SW 1271 (cell line): ENCODE measurements at places on chromosomes 6 and 20.

DNA sequence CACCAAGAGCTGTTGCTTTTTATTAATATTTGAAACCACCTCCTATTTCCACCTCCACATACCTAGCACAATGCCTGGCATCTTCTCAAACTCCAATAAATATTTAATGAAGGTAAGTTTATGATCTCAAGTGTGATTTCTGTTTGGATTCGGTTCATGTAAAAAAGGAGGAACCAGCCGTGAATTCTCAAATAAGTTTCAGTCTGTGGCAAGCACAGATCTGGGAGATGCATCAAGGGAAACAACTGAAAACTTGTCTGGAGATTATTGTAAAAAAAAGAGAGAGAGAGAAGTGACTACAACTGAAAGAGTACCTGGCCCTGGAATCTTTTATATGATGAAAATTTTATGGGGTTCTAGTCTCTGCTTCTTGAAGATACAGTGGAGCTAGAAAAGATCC, 52.8 kb upstream of the PNRC1 start:
- DNase-seq, result no peak

DNA sequence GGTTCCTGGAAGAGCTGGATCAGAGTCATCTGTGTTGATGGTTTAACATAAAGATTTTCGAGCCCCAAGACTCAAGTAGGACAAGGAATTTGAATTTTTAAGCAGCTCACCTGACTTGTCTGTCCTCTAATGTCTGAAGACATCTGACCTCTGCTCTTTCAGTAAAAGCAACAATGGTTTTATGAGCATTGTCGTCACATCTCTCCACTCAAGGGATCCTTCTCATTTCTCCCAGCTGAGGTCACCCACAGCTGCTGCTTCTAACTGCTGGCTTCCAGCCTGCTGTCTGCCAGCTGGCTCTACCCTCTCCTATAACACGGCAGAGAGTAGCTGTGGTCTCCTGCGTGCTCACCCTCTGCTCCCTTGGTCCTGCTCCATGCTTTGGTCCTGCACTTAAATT, 24.7 kb upstream of the HDAC2 start:
- peak; percentile 92 for DNase-seq

DNA sequence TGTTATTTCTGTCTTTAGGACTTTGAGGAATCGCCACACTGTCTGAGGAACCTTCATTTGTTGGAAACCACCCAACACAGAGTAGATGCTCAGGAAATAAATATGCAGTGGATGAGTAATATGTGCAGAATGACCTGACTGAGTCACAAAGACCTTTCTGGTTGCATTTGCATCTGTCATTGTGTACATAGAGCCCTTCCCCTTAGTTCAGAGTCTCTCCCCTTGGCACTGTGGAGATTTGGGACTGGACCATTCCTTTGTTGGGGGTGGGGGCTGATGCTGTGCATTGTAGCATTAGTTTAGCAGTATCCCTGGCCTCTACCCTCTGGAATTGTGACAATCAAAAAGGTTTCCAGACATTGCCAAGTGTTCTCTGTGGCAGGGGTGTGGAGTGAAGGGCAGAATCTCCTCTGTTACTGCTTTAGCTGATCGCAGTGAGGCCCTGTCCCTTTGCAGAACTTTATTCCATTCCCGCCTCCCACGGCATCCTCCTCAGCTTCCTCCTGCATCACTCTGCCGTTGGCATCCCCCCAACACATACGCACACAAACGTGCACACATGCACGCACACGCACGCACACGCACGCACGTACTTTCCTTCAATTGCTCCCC, 64.5 kb downstream of the EYA2 start:
- DNase-seq, result peak; percentile 75

GRCh38 chr6:164195278-164195941, 780.9 kb downstream of the QKI start:
- no peak for DNase-seq

- DNase-seq, result no peak
Observed at GRCh38 chr6:39520411-39520810, 197.9 kb upstream of the KCNK16 start.

DNA sequence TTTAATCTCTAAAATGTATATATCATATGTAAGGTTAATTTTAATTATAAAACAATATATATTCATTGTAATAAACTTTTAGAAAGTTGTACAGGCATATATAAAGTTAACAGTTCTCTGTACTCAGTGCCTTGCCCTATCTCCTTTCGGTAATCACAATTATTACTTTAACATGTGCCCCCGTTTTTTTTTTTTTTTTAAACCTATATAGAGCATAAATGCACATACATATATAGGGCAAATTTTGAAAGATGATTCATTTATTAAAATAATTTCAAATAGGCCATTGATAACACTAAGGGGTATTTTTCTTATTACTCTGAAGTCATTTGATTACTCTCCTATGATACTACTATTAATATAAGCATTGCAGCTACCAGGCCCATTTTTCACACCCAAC, 1.9 kb downstream of the ASF1A start:
- no peak for DNase-seq

DNA sequence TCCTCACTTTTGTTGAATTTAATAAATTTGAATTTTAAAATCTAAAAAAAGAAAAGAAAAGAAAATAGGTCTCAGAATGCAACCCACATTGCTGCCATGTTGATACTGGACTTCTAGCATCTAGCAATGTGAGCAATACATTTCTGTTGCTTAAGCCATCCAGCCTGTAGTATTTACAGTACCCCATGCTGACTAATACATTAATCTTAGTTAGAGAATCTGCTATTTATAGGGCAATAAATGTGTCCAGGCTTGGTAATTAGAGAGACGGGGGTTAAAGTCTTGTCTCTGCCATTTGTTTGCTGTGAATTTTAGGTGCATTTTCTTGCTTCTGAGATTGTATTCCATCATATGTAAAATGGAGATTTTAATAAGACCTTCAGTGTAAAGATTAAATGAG, 471.3 kb downstream of the DHX35 start:
- DNase-seq, result no peak

DNA sequence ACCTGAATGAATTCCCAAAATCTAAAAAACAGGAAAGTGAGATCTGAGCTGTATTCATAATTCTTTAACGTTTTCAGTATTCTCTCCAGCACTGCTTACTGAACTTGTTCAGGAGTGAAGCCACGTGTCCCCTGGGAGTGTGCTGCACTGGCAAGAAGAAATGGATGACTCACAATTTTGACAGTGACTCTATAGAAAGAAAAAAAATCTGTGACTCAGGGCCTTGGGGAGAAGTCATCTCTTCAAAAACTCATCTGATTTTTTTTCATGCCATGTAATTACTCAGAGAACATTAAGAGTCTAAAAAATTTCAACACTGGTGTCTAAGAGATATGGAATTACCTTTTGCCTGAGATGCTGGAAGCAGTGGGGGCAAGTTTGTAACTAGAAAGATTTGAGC, 39.7 kb downstream of the ANKEF1 start:
- DNase-seq, result peak; percentile 84

GRCh38 chr6:134316733-134317431, 1.0 kb downstream of the SGK1 start:
- no peak for DNase-seq

GRCh38 chr20:9590189-9590588, 75.8 kb downstream of the LAMP5 start:
- DNase-seq, result no peak

DNA sequence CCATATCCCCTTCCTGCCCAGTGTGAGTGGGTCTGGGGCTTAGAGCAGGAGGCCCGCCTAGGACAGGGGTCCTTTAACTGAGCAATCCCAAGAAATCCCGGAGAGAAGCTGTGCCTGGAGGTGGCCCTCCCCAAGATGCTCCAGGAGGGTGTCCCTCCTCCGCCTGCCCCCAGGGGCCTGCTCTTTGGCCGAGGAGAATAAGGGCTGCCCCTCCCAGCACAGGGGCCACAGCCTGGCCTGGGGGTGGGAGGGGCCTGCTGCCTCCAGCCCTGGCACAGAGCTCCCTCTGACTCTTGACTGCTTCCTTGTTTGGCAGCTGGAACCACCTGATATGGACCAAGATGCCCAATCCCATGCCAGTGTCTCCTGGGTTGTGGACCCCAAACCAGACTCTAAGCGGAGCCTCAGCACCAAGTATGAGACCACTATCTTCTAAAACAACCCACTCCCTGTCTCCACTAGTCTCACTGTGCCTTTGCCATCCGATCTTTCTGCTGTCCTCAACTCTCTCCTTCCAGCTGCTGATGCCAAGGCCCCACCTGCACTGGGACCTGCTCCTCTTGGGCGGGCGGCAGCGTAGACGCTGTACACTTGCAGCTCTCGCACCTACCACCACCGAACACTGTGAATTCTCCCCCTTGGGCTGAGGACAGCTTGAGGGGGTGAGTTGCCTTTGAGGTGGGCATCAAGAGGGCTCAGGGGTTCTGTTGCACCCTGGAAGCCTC, 54.3 kb downstream of the TCP11 start:
- no peak for DNase-seq

- no peak for DNase-seq
Observed at GRCh38 chr20:32993496-32994050, 10.7 kb downstream of the SUN5 start.

- no peak for DNase-seq
Observed at GRCh38 chr6:100987556-100987955, 106.4 kb upstream of the ASCC3 start.

DNA sequence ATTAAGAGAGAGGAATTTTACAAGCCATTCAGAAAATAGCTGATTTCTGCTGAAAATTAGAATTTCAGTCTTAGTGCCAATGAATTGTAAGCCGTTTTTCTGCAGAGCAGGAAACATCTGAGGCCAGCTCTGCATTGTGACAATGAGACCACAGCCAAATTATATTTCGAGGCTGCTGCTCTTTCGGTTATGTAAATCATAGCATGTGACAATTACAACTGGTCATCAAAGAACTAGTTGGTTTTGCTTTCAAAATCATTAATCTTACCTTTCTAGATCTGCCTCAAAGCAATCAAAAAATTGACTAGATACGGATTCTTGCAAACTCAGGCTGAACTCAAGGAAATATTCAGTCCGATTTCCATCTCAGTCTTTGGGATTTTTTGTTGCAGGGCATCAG, 33.4 kb upstream of the INSM1 start:
- no peak for DNase-seq

DNA sequence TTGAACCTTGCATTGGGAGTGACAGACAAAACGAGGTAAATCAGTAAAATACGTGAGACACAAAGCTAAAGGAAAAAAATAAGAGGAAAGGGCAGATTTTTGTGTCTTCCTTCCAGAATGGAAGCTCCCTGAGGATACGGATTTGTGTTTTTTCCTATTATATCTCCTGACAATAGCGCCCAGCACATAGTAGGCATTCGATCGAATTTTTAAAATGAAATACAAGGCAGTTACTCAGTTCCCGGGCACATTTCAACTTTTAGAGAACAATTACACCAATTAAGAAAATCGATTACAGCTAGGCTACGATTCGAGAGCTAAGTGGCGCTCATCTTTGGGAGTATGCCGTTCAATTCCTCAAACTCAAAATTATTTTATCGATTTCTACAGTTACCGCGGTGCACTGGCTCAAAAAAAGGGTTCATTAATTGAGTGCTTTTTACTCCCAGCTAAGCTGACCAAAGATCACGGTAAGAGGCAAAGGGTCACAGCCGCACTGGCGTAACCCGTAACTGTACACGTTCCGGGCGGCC, 443 bp downstream of the RMND1 start:
- DNase-seq, result no peak

- no peak for DNase-seq
Observed at GRCh38 chr6:102581378-102582124, 1188.0 kb downstream of the GRIK2 start.

- no peak for DNase-seq
Observed at GRCh38 chr6:161163466-161164181, 110.2 kb downstream of the AGPAT4 start.

DNA sequence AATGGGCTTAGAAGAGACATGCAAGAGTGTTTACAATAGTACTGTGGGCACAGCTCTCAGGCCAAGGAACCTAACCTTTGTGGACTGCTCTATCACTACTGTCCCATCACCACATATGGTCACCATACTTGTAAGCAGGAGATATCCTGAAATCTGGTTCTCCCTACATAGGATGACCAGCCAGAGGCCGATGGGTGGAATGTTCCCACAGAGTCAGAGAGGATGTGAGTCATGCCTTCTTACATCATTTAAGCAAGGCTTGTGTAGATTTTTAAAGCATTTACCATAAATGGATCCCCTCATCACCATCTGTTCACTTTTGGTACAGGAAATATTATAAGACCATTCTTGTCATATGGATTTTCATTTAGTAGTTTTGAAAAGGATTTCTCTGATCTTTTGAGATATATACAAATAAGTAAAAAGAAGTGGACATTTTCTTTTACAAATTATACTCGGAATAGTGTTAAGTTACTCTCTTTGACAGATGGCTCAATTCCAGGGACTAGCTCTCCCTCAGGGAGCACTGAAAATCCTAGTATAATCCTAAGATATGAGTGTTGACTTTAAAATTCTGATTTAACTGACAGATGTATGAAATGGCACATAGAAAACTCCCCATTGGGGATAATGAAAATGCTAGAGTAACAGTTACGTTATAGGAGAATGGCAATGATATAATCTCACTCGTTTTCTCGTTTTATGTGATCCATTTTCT, 6.6 kb downstream of the HTR1B start:
- peak; percentile 88 for DNase-seq

GRCh38 chr20:29741594-29741893, 1515.9 kb upstream of the DEFB115 start:
- no peak for DNase-seq

- no peak for DNase-seq
Observed at GRCh38 chr6:100617633-100618350, 153.1 kb upstream of the SIM1 start.

GRCh38 chr20:37285664-37286374, 3.6 kb upstream of the MANBAL start:
- DNase-seq, result no peak

- DNase-seq, result no peak
Observed at GRCh38 chr6:135905604-135906300, 54.3 kb downstream of the PDE7B start.

DNA sequence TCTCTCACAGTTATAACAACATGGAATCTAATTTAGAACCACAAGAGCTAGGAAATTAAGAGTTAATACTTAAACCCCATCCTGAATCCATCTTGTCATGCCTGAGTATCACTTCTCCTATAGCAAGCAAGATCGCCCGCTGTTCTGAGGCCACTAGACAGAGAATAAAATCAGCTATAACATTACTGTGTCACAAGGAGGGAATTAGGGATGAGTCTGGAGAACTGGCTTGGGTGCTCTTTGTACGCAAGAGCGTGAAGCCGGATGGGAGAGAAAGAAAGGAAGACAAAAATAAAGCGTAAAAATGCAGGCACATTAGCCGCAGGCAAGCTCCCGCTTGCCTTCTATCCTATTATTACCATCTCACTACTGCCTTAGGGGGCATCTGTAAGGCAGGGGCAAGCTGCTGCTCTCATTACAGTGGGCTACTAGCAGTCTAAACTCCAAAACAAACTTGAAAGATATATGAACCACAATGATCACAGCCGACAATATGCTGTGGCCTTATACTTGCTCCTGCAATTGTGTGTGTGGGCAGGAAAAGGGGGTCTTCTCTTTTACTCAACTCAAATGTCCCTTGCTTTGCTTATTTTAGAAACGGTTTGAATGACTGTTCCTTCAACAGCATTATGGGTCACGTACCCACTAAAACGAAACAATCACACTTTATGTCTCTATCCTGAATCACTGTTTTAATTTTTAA, 81.9 kb downstream of the GJA10 start:
- no peak for DNase-seq
